ENCODE measurements at places on chromosomes 7 and 10. TPM values are rescaled to one million over a fixed set of nuclear protein-coding genes. Genes with fewer than 3 reads are reported as not detected.
A peak's percentile ranks its signal among the peaks of the same experiment; 100 is the strongest.

- peaks cover 5% of the 10 kb centered on the region for H3K36me3 ChIP-seq
- peak; percentile 41 for DNase-seq
- peaks cover 5% of the 10 kb centered on the region for H3K27me3 ChIP-seq
- peaks cover 31% of the 10 kb centered on the region for H3K4me1 ChIP-seq
These were observed 202.3 kb downstream of the HERPUD2 start for GRCh38 chr7:35492451-35493175.

- no peak for DNase-seq
These were observed 105.4 kb upstream of the LAMB4 start for GRCh38 chr7:108235451-108236061.

- H3K4me3 ChIP-seq, result no peak overlapping the region
- no peaks in the 10 kb centered on the region for H3K36me3 ChIP-seq
- no peaks in the 10 kb centered on the region for H3K27me3 ChIP-seq
- no peak for DNase-seq
These were observed 41.6 kb downstream of the SLC39A12 start for GRCh38 chr10:17993361-17993760.

GRCh38 chr10:14391342-14391741 is 60.6 kb upstream of the FRMD4A start:
- DNase-seq, result no peak
- peaks cover 4% of the 10 kb centered on the region for H3K36me3 ChIP-seq
- no peaks in the 10 kb centered on the region for H3K4me1 ChIP-seq
- peak overlapping the region; percentile 35 for H3K27ac ChIP-seq
- no peaks in the 10 kb centered on the region for H3K27me3 ChIP-seq

GRCh38 chr7:67847092-67847787 is 850.6 kb downstream of the TYW1 start:
- H3K27me3 ChIP-seq, result peaks cover 5% of the 10 kb centered on the region
- peaks cover 6% of the 10 kb centered on the region for H3K4me1 ChIP-seq
- no peaks in the 10 kb centered on the region for H3K36me3 ChIP-seq
- peak overlapping the region; percentile 62 for H3K27ac ChIP-seq
- DNase-seq, result no peak
- no peak overlapping the region for H3K4me3 ChIP-seq

DNA sequence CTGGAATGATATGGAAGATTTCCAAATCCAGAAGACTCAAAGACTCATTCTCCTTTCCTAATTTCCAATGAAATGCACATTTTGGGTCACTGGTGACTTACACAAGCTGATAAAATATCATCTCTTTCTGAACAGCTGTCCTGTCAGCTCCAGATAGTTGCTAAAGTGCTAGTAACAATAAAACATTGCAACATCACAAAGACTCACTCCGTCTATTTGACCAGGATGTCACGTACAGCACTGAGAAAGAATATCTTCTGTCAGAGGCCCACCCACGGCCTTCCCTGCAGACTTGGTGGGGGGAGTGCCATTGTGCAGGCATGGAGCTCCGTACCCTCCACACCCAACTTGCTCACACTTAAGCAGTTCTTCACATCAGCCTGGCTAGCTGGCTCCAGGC is 78.9 kb upstream of the EGR2 start:
- no peaks in the 10 kb centered on the region for H3K36me3 ChIP-seq
- H3K27ac ChIP-seq, result no peak overlapping the region
- no peak overlapping the region for H3K4me3 ChIP-seq
- H3K27me3 ChIP-seq, result no peaks in the 10 kb centered on the region
- no peaks in the 10 kb centered on the region for H3K4me1 ChIP-seq
- no peak for DNase-seq

PDK4 gene
- total RNA-seq, result not detected

PBLD gene
- 10.3 TPM for total RNA-seq

FFAR4 gene
- not detected for total RNA-seq
